Activated T-helper 1 cell treated with anti-CD3 and anti-CD28 coated beads, Interleukin-2, amount 50 U/mL, for 16 hours (primary cell): ENCODE measurements at places on chromosomes 3 and 15.

DNA sequence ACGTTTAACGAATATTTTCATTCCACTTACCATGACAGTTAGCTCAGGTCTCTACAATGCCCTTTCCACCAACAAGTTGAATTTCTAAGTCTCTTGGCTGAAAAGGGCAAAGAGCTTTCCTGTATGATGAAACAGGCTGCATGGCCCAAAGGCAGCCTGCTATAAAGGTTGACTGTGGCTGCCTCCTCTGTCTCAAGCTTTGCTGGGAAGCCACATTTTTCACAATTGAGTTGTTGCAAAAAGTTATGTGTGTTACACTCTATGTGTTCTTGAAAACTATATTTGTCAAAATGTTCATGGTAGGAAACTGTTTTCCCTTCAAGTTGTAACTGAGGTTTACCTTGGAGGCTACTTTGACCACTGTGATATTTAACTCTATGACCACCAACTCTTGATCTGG is 49.5 kb downstream of the DZIP1L start:
- no peak for DNase-seq

DNA sequence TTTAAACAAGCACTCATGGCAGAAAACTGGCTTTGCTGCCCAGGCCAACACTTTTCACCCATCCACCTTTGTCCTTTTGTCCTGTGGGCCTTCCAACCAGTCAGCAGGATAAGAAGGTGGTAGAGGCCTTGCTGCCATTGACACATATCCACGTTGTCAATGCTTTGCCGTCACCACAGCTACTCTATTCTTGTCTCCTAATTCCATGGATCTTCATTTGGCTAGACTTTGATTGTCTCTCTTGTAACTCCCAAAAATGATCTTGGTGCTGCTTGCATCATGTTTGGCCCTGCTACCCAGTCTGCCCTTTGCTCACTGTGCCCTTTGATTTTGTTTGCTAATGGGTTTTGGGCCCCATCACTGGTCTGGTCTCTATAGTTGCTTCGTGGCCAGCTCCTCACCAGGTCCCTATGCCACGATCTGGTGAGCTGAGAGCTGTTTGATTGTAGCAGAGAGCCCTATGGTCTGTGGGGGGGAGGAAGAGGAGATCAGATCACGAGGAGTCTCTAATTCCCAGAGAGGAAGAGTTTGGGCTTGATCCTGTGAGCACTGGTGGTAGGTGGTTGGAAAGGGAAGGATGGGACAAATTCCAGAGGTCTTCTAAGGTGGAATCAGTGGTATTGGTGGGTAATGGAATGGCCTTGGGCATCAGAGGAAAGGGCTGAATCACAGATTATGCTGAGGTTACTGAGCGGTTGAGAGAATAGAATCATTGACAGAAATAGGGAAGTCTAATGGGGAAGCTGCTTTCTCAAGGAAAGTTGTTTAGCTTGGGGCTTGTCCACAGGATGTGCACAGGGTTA is 40.3 kb downstream of the ABHD2 start:
- DNase-seq = no peak

DNA sequence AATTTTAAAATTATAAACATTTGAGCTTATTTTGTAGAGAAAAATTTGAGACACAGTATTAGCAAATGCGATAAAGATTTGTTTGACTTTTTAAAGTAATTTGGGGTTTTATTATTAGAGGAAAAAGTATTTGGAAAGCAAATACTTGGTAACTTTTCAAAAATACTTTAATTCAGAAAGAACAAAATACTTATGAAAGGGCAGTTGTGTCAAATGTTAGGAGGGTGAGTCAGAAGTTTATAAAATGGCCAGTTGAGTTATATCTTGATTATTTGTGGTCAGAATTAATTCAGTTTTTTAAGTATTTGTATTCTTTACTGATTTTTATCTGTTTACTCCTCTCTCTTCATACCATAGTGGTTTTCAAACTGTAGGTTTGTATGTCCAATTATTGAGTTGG is 12.1 kb downstream of the LACTB start:
- no peak for DNase-seq

GRCh38 chr3:177828208-177828565 is 630.9 kb upstream of the TBL1XR1 start:
- no peak for DNase-seq

- no peak for DNase-seq
These were observed 31.4 kb downstream of the KCNMB2 start for GRCh38 chr3:178567611-178568010.

- DNase-seq = no peak
These were observed 156.6 kb upstream of the TNIK start for GRCh38 chr3:171616798-171617197.

DNA sequence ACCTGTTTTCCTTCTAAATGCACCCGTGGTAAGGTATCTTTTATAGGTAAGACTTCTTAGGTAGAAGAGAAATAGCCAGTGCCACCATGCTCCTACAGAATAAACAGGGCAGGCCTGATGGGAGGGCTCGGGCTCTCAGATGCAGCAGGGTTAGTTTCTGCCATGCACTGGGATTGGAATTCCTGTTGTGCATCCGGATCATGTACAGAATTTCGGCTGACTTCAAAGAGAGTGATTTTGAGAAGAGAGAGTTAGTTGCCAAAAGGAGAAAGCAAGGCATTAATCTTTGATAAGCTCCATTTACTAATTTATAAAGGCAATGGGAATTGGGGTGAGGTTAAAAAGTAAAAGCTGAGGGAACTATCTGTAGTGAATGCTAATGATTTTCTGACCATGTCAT is 211.2 kb downstream of the WDR72 start:
- no peak for DNase-seq

GRCh38 chr3:141486496-141486745 is 406 bp upstream of the RASA2 start:
- DNase-seq = no peak

GRCh38 chr3:188036375-188037194 is 117.4 kb upstream of the LPP start:
- DNase-seq = no peak

DNA sequence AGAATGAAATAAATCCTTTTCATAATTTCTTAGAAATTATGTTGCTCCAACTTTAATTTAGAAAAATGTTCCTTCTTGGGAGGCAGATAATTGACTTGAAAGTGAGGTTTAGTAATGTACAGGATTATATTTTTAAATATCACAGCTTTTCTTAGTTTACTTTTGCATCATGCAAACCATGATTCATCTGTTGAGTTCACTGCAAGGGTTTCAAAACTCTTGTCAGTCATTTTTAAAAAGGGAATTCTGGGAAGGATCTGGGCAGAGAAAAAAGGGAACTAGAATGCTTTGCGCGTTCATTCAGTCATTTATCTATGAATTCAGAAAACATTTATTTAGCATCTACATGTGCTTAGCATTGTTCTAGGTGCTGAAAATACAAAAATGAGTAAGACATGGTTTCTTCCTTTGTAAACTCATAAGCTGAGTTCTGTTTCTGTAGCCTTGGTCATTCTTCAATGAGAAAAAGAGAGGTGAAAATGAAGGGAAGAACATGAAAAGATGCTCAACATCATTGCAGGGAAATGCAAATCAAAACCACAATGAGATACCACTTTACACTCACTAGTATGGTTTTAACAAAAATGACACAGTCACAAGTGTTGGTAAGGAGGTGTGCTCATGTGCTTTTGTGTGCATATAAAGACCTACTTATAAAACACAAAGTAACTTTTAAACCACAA is 209.1 kb downstream of the NR1D2 start:
- DNase-seq = no peak

- no peak for DNase-seq
These were observed 232.5 kb upstream of the ST8SIA2 start for GRCh38 chr15:92161039-92161670.

GRCh38 chr15:28169366-28169765 is 70.3 kb upstream of the OCA2 start:
- no peak for DNase-seq

- DNase-seq = no peak
These were observed 8.2 kb upstream of the NDN start for GRCh38 chr15:23695282-23695681.

DNA sequence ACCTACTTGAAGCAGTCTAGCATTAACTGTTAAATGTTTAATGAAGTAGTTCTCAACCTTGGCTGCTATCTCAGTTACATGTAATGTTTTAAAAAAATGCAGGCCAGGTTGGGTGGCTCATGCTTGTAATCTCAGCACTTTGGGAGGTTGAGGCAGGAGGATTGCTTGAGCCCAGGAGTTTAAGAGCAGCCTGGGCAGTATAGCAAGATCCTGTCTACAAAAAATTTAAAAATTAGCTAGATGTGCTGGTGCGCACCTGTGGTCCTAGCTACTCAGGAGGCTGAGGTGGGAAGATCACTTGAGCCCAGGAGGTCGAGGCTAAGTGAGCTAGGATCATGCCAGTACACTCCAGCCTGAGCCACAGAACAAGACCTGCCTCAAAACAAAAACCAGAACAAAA is 29.3 kb downstream of the UBE2E1 start:
- no peak for DNase-seq

DNA sequence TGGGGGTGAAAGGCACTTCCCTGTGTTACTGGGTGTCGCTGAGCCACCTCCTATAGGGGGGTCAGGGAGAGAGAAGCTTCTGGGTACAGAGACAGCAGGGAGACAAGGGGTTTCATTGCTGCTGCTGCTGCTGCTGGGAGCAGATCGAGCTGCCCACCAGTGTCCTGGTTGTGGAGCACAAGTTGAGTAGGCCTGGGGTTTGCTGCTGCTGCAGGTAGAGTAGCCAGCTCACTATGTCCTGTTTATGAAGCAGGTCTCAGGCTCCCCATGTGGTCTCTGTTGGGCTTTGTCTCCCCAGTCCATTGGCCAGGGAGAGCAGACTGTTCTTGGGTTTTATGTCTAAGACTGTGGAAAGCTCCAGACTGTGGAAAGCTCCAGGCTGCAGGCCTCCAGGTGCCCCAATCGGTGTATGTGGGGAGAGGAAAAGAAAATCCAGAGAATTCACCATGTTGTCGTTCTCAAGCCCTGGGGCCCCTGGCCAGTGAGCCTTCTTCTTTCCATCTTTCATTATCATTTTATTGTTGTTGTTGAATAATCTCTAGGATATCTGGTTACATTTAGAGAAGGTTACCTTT is 157.8 kb downstream of the ADAMTS17 start:
- no peak for DNase-seq

DNA sequence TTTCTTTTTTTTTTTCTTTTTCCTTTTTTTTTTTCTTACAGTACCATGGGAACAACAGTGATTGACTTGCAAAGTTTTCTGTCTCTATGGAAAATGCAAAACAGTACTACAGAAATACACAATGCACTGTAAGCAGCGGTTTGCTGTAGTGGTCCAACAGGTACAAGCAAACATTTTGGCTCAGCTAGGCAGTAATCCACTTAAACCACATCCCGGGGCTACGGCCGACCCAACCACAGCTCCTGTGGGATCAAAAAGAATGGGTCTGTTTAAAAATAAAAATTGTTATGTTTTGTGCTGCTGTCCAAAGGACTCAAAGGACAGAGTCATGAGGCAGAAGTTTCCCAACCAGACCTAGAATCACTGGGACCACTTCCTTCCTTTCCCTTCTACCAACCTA is 667.1 kb upstream of the ADAMTS9 start:
- no peak for DNase-seq

- no peak for DNase-seq
These were observed 97.1 kb downstream of the STRIT1 start for GRCh38 chr3:155196131-155197021.

- DNase-seq = no peak
These were observed 28.2 kb downstream of the EOGT start for GRCh38 chr3:68985146-68985790.

DNA sequence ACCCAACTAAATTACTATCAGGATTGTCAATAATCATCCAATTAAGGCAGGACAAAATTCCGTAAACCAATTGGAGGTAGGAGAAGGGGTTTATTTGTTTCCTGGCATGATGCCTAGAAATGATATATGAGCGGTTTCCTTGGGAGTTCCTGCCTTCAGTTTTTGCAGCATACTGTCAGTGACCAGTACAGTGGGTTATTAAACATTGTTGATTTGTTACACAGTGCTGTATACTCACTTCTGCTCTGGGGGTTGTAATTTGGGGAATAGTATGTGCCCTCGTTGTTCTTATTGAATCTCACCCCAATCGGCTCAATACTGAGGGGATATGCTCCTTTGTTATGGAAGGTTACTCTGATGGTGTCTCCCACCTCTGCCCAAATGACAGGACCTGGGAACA is 22.2 kb downstream of the CP start:
- DNase-seq = no peak

DNA sequence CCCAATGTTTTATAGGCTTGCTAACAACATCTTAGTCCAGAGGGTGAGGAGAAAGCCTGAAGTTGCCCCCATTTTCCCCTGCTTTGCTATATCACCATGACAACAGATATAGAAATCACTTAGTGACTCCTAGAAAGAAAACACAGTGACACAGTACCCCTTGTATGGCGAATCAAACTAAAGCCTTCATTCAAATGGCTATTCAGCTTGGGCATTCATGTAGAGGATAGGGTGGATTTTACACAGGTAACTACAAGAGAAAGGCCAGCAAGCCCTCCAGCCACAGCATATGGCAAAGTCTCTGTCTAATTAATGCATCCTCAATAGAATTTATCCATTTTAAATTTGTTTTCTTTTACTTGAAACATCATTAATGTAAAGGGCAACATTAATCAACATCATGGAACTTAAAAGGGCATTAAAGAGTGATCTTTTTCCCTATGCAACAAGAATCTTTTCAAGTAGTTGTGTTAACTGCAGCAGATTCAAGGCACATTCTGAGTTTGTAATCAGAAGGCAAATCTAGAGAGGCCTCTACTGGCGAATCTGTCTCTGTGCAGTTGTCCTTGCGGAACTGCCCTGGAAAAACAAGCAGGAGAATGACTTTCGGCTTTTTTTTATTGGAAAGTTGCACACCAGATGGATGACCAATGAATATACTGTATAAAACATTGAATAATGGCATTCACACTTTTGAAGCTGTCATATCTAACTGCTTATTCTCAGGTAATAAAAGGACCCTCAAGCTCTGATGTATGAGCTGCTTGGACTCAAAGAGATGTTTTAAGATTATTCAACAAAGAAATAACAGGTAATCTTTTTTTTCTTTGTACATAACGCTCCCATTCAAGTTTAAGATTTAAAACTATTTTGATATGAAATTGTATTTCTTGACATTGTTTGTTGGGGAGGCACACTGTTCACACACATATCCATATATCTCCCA is 621.7 kb upstream of the AGTR1 start:
- no peak for DNase-seq

- no peak for DNase-seq
These were observed 13.9 kb downstream of the OR5H15 start for GRCh38 chr3:98180319-98180890.

DNA sequence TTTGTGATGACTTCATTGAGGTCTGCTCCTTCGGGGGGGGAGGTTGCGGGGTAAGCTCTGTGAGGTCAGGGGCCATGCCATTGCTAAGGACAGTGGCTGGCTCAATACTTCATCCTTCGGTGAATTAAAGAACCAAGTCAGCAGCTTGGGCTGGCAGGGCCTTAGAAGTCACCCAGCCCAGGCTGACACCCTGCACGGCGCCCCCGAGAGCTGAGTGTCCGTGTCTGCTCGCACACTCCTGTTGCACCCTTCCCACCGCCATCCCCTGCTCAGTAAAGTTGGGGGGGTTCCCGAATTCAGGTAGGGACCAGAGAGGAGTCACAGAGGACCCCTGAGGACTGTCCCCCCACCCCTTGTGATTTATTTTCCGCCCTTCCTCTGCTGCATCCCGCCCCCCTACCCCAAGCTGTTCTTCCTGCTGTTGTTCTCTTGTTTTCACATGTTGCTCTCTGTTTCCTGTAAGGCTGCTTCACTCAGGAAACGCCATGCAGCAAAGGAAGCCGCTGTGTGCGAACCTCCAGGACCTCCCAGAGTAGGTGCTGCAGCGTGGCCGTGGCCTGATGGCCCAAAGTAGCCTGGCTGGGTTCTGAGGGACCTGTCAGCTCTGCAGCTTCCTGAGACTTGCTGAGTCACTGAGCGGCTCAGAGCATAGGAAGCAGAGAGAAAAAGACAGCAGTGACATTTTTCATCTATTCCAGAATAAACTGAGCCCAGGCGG is 14.4 kb downstream of the EFCC1 start:
- DNase-seq = no peak
